ENCODE measurements at places on chromosomes 5 and 9.

DNA sequence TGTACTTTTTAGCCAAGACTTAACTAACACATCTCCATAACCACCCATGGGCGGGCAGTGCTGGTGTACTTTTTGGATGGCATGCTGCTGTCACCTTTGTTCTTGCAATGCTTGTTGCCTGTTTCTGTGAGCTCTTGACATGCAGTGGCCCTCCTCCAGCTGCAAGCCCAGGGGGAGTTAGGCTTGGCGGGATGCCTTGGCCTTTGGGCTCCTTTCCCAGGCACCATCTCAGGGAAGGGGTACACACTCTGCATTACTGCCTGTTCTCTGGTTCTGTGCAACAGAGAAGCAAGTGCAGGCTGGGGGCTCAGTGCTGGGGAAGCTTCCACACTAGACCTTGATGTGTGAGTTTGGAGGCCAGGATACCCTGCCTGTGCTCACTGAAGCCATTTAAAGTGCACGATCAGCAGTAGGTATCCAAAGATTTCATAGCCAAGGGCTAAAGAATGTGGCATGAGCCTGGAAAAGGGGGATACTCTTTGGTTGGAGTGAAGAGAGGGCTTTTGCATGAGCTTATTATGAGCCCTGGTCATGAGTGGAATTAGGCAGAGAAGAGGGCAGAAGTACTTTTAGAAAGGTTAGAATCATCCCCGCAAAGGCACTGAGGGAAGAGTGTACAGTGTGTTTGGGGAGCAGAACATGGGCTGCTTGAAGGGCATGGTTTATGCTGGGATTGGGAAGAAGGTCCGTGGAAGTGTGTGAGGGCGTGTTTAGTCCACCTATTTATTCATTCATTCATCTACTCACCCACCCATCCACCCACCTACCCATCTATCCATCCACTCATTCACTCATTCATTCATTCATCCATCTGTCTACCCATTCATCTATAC, 22.5 kb downstream of the PSAT1 start:
- no peak for DNase-seq

- DNase-seq, result no peak
These were observed 133.9 kb downstream of the MUSK start for GRCh38 chr9:110802416-110803035.

- no peak for DNase-seq
These were observed 56.5 kb upstream of the RICTOR start for GRCh38 chr5:39130716-39131115.

DNA sequence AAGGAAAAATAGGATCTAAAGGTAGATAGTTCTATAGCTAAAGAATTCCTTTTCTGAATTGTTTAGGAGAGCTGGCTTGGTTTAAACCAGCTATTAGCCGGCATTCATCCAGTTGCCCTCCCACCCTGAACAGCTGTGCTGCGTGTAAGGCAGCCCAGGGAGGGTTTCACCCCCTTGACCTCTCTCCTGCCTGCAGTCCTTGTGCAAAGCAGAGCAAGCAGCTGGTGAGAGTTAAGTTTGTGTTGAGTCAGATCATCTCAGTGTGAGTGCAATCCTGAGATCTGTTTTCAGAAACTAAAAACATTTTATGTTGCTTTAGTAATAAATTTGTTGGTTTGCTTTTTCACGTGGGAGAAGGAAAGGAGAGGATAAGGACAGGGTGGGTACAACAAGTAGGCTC, 13.0 kb downstream of the SLC25A25 start:
- no peak for DNase-seq

GRCh38 chr5:173271419-173271818, 36.4 kb upstream of the NKX2-5 start:
- DNase-seq, result no peak

DNA sequence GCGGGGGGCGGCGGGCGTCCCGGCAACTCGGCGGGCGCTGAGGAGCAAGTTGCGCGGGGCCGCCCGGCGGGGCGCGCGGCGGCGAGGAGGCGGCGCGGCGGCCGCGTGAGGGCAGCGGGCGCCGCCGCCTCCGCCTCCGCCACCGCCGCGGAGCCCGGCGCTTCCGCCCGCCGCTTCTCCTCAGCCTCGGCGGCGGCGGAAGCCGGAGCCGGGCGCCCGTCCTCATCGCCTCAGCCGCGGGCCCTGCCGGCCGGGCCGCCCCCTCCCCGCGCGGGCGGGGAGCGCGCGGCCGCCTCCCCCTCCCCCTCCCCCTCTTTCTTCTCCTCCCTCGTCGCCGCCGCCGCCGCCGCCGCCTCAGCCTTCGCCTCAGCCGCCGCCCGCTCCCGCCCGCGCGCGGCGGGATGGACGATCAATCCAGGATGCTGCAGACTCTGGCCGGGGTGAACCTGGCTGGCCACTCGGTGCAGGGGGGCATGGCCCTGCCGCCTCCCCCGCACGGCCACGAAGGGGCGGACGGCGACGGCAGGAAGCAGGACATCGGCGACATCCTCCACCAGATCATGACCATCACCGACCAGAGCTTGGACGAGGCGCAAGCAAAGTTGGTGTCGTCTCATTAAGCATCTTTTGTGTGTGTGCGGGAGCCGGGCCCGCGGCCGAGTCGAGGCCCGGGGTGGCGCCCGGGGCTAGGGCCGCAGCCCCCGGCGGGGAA, at the start of gene PBX3:
PBX3 (plus strand) TSS at position 321 of the 712 bp plus-strand sequence.
- DNase-seq, result peak; percentile 69
